ENCODE measurements at places on chromosomes 5 and 9.

- peak; percentile 77 for DNase-seq
Measured at GRCh38 chr5:93532370-93532769, 48.6 kb downstream of the NR2F1-AS1 start.

- DNase-seq, result peak; percentile 97
Measured at GRCh38 chr5:53397845-53398244, 82.6 kb upstream of the FST start.

GRCh38 chr9:100601216-100601615 is 23.3 kb downstream of the CAVIN4 start:
- DNase-seq, result peak; percentile 60

- DNase-seq, result peak; percentile 10
Measured at GRCh38 chr5:92678640-92679039, 902.4 kb downstream of the NR2F1-AS1 start.

- DNase-seq, result no peak
Measured at GRCh38 chr9:77985996-77986395, 45.6 kb downstream of the GNAQ start.

GRCh38 chr5:123721675-123722276 is 209.8 kb downstream of the CSNK1G3 start:
- DNase-seq, result no peak
